ENCODE measurements at places on chromosomes 13 and 19. TPM values are rescaled to one million over a fixed set of nuclear protein-coding genes. Genes with fewer than 3 reads are reported as not detected.

Gene ZNF534
- not detected for total RNA-seq

Gene ERCC5
- total RNA-seq, result 20.4 TPM

Gene SCAF1
- total RNA-seq, result 66.3 TPM

Gene ZNF416
- total RNA-seq, result 4.0 TPM

All from A549 treated with DMSO at 1 μM for 4 hours (cell line).